ENCODE measurements at places on chromosomes 2 and 18. TPM values are rescaled to one million over a fixed set of nuclear protein-coding genes. Genes with fewer than 3 reads are reported as not detected.

Gene NOSTRIN
- total RNA-seq = 0.07 TPM

Gene ICOS
- not detected for total RNA-seq

Gene PDE11A
- total RNA-seq = 0.27 TPM

Gene PLEKHA3
- 18.2 TPM for total RNA-seq

Gene ELMOD3
- total RNA-seq = 15.0 TPM

Gene RAPGEF4
- 4.5 TPM for total RNA-seq
